NCI-H1092 treated with DMSO at 0.1 percent for 48 hours (cell line): ENCODE measurements at places on chromosomes 16 and 17.

- no peak for DNase-seq
Observed at GRCh38 chr17:13735444-13735843, 133.7 kb upstream of the HS3ST3A1 start.

- no peak for DNase-seq
Observed at GRCh38 chr17:42424991-42425610, 2.0 kb upstream of the CAVIN1 start.

DNA sequence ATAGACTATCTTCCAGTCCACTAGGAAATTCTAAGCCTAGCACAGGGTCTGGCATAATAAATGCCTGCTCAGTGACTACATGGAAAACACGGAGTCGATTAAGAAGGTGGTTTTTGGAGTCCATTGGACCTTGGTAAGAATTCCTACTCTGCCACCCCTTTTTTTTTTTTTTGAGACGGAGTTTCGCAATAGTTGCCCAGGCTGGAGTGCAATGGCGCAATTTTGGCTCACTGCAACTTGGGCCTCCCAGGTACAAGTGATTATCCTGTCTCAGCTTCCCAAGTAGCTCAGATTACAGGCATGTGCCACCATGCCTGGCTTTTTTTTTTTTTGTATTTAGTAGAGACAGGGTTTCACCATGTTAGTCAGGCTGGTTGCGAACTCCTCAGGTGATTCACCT lies 123.2 kb downstream of the HS3ST2 start:
- DNase-seq, result no peak

GRCh38 chr17:36034127-36034526 lies 16.4 kb upstream of the CCL23 start:
- DNase-seq, result no peak

- no peak for DNase-seq
Observed at GRCh38 chr16:4313563-4314531, 2.0 kb upstream of the GLIS2 start.

DNA sequence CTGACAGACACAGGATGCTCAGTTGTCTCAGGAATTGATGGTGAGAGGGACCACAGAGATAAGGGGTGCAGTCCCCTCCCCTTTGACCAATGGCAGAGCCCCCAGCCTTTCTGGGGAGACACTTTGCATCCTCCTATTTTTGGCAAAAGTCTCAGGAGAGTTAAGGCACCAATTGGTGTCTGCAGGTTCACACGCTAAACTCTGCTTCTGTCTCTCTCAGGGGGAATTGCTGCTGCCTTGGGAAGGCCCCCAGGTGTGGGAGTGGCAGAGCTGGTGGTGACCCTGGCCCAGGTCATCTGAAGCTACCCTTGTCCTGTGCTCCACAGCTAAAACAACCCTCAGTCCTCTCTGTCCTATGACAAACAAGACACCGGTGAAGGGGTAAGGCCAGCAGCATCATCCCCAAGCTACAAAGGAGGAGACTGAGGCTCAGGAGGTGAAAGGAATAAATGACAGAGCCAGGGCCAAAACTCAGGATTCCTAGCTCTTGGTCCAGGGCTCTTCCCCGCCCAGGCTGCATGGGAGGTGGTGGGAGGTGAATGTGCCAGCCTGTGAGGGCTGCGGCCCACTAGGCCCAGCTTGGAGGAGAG lies 20.3 kb downstream of the OSBPL7 start:
- DNase-seq, result no peak

GRCh38 chr16:88926374-88926990 lies 50.5 kb downstream of the CBFA2T3 start:
- no peak for DNase-seq

GRCh38 chr16:65965628-65966027 lies 400.9 kb upstream of the CDH5 start:
- no peak for DNase-seq

- DNase-seq, result no peak
Observed at GRCh38 chr16:75550211-75550662, 5.8 kb downstream of the TMEM231 start.

DNA sequence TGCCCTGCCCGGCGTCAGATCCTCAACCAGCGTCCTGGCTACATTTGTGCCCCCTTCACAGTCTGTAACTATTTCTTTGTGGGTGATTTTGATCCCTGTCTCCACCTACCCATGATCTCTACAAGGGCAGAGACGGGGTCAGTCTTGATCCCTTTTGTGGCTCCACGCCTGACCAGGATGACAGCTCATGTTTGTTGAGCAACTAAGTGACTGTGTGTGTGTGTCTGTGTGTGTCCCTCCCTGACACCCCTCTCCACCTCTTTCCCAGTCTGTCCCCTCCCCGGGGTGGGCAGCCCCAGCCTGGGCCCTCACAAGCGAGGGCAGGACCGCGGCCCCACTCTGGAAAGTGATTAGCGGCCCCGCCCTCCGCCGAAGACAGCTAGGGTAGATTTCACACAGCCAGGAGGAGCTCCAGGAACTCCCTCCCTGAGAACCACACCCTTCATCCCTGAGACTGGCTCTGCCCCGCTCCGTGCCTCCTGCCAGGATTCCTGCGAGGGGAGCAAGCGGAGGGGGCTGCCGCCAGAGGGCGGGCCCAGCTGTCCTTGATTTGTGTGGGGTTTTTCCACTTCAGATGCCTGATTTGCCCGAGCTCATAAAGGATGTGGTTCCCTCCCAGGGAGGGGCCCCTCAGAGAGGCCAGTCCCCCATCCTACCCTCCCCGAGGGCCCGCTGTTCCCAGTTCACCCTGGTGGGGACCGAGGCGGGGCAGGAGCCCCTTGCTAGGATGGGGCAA lies 5.3 kb upstream of the HS3ST6 start:
- no peak for DNase-seq

GRCh38 chr17:2122641-2123302 lies 67.9 kb downstream of the HIC1 start:
- DNase-seq, result peak; percentile 43

GRCh38 chr16:17329391-17329790 lies 141.4 kb downstream of the XYLT1 start:
- DNase-seq, result no peak

- DNase-seq, result no peak
Observed at GRCh38 chr16:5706211-5706610, 608.6 kb upstream of the EEF2KMT start.

DNA sequence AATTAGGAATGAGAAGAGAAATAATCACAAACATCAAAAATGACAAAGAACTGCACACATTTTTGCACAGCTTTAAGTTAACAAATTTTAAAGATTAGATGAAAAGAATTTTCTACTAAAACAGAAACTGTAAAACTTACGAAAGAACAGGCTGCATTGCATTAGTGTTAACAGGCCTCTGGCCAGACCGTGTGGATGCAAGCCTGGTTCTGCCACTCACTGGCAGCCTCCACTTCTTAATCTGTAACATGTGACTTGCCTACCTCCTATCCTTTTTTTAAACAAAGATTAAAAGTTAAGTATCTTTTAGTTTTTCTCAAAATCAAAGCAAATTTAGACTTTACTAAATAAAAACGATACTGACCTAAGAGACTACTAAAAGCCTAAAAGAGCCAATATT lies 37.5 kb downstream of the CREBBP start:
- no peak for DNase-seq

DNA sequence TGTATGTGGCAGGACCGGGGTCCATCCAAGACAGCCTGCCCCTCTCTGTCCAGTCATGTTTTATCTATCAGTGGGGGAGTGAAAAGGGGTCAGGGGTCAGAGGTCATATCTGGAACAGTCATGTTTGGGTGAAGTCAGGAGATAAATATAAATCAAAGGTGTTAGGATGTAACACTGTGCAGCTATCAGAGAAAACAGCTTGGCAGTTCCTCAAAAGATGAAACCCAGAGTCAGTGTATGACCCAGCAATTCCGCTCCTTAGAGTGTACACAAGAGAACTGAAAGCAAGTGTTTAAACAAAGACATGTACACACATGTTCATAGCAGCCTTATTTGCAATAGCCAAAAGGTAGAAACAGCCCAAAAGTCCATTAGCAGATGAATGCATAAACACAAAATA lies 361.3 kb downstream of the FOXL1 start:
- no peak for DNase-seq

- no peak for DNase-seq
Observed at GRCh38 chr16:1610899-1611632, 806 bp downstream of the IFT140 start.

DNA sequence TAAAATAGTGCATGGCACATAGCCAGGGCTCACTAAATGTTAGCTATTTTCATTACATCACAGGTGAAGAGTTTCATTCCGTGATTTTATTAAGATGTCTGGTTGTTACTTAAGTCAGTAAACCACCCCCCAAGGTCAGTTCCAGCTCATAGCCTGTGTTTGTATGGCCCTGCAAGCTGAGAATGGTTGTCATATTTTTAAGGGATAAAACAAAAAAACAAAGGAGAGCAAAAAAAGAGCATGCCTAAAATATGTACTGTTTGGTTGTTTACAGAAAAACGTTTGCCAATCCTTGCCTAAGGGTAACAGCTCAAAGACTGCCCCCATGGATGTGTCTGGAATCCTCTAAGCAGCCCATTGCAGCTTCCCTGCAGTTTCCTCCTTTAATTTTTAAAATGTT lies 329.6 kb downstream of the CA10 start:
- no peak for DNase-seq

DNA sequence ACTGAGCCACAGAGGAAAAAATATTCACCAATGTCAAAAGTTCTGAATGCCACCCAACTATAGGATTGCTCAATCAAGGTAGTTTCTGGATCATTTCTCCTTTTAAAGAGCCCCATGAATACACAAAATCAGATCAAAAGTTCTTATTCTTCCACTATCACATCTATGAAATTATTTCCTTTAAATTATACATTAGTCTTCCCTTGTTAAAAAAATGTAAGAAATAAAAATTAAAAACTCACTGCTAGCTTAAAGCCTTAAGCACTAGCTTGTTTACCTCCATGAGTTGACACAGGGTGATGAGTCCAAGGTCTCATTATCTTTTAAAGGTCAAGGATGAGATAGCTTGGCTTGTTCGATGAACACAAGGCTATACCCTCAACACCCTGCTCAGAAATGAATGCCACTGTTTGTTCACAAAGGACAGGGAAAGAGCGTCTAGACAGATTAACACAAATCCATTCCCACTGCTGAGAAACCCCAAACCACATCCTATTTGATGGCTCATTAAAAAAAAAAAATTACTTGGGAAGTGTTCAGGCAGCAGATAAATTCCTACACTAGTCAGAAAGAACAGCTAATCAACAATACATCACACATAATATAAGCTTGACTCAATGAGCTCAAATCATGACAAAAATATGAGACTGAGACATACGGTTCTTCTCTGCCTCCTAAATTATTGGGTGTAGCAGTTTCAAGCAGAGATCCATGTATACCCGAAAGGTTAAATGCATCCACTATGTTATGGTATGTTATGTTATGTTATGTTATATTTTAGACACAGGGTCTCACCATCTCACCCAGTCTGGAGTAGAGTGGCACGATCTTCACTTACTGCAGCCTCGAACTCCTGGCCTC lies 118.9 kb downstream of the PARN start:
- no peak for DNase-seq

DNA sequence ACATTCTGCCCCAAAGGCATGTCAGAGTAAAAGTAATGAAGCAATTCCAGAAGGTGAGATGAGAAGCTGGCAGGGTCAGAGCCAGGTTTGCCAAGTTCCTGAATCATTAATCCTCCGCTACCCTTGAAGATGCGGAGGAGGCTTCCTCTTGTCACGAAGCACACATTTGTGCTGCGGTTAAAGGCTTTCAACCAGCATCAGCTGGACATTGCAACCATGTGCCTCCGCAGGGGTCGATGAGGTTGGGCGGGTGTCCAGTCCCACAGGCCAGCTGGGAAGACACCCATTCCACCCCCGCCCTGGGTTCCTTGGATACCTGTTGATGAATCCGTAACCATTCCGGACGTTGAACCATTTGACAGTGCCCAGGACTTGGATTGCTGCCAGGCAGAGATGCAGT lies 1.3 kb downstream of the YBX2 start:
- no peak for DNase-seq

GRCh38 chr17:42675348-42675964 lies 1.3 kb downstream of the PLEKHH3 start:
- DNase-seq, result peak; percentile 79

GRCh38 chr16:9372934-9373890 lies 281.8 kb downstream of the HAPSTR1 start:
- no peak for DNase-seq

GRCh38 chr17:2227025-2227699 lies 76.4 kb downstream of the SMG6 start:
- DNase-seq, result no peak

DNA sequence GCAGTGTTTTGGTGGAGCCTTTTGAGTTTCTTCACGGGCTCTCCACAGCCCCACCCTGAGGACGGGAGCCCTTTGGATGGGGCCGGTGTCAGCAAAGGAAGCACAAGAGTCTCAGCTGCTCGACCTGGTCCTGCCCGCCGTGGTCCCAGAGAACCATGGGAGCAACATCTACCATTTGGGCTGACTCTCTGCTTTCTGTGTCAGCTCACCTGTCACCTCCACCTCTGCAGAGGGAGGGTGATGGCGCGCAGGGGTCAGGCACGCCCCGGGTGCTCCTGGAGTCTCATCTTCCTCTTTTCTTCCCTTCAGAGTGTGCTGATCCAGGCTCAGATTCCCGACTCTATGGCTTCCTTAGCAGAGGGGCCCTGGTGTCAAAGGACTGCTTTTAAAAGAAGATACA lies 171.7 kb downstream of the LAT start:
- DNase-seq, result no peak

GRCh38 chr17:72467841-72468653 lies 347.2 kb downstream of the SOX9 start:
- DNase-seq, result no peak
